Stimulated activated CD4-positive, alpha-beta T cell treated with anti-CD3 and anti-CD28 coated beads, Interleukin-12 subunit alpha, Interleukin-12 subunit beta, amount 100 ng/mL, for 48 hours (primary cell): ENCODE measurements at places on chromosomes 2 and 18.

GRCh38 chr2:96916156-96916630 is 46.3 kb upstream of the SEMA4C start:
- DNase-seq: no peak

GRCh38 chr2:176648700-176649297 is 379.6 kb downstream of the MTX2 start:
- DNase-seq: no peak

- no peak for DNase-seq
These were observed 7.9 kb upstream of the RBFA start for GRCh38 chr18:80026363-80026762.

DNA sequence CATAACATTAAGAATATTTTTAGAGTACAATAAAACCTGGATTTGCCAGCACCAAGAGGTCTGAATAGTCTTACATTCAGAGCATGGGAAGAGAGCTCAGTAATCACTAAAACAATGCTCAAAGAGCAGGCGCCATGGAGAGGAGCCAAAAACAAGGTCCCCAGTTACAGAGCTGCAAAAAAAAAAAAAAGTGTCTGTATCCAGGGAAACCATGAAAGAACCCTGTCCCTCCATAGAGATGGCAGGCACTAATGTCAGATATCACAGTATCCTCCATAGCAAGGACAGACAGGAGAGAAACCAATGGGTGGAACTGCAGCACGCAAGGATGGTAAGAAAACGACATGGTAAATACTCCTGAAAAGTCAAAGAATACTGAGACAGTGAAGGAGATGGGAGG is 19.5 kb downstream of the FBXO15 start:
- DNase-seq: no peak

DNA sequence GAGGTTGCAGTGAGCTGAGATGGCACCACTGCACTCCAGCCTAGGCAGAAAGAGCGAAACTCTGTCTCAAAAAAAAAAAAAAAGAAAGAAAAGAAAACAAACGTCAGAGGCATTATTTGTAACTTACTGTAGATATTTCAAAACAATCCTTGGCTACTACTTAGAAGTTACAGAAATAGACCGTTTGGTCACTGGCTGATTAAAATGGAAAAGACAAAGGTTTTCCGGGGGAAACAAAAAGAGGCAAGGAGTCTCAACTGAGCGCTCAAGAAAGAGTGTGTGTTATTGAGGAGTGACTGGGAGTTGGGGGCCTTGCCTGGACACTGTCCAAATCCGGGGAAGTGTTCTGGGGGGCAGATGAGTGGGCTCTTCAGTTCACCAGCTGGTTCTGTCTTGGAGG is 47.6 kb downstream of the TEX44 start:
- DNase-seq: no peak

DNA sequence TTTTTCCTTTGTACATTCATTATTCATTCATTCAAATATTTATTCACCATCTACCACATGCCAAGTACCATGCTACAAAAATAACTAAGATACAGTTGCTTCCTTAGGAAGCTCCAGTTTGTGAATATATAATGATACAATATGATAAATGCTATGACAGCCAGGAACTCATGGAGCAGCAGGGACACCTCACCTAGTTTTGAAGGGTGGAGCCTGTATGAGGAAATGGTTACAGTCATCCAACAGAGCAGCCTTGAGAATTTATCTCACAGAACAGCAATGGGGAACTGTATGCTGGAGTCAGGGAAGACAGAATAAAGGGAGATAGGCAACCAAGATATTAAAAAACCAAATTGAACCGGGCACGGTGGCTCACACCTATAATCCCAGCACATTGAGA is 124.0 kb downstream of the OSBPL1A start:
- no peak for DNase-seq

- no peak for DNase-seq
These were observed 231.5 kb downstream of the SRBD1 start for GRCh38 chr2:45379399-45380087.

DNA sequence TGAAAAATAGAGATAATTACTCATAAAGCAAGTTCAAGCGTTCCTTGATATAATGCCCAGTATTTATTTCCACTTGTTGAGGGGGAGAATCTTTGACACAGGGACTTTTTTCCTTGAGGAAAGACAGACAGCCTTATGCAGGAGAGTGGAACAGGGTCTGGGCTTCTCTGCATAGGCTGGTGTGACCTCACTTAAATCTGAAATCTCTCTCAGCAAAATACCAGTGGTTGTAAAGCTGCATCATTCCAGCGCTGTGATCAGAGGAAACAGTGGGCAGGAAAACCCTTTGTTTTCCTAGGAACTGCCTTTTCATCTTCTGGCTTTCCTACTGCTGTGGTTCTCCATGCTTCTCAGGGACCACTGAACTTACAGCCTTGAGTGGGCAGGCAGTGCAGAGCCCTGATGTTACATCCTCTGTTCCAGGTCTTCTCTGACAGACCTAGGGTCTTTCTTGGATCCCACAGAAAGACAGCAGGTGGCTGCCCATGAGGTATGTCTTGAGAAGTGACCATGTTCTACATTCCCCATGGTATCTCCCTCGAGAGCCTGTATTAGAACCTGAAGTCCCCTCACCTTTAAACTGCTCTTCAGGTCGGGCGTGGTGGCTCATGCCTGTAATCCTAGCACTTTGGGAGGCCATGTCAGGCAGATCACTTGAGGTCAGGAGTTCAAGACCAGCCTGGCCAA is 17.6 kb upstream of the MAP4K4 start:
- DNase-seq: no peak
